ENCODE measurements at places on chromosomes 12 and 14.
A peak's percentile ranks its signal among the peaks of the same experiment; 100 is the strongest.

GRCh38 chr14:47485421-47485820 lies 190.0 kb downstream of the MDGA2 start:
- no peak for DNase-seq

DNA sequence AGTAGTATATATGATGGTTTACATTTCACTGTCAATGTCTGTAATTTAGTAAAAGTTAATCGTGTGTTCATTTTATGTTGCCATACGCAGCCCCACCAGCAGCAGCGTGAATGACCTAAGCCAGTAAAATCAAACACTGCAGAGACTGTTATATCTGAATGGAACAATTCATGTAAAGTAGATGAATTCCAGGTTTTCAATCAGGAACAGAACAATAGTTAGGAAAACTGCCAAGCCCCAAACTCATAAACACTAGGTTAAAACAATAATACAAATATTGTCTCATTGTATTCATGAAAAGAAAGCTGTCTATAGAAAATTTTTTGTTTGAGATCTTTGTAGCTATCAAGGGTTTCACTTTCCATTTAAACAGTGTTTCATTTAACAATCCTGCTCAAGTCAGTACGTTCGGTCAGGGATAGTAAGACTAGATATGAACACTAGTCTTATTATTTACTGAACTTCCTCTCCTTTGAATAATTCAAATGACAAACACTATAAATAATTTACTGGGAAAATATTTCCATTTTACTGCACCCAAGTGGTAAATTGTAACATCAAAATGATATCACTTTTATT lies 256.8 kb upstream of the FLRT2 start:
- no peak for DNase-seq

DNA sequence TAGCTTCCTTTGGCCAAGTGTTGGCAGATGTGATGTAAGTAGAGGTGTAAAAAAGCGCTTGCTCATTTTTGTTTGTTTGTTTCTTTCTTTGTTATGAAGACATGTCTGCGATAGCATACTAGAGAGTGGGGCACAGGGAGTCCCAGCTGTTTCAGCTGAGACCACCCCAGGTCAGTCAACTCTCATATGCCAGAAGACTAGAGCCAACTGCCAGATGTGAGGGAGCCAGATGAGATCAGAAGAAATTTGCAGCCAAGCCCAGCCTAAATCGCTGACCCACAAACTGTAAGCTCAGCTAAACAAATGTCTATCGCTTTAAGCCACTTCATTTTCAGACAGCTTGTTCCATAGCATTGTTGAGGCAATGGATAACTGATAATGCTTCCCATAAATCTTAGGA lies 397.1 kb downstream of the APAF1 start:
- DNase-seq = no peak

GRCh38 chr12:2052826-2053678 lies at the start of gene CACNA1C:
TSS of gene CACNA1C (plus strand) at chr12:2052987. CDS start at chr12:2053563, 576 bp downstream.
- DNase-seq = peak; percentile 92

- no peak for DNase-seq
Observed at GRCh38 chr12:119673634-119674033, 5.7 kb downstream of the PRKAB1 start.

GRCh38 chr14:90060965-90061684 lies 669 bp upstream of the KCNK13 start:
- no peak for DNase-seq

- DNase-seq = no peak
Observed at GRCh38 chr12:29564925-29565324, 67.4 kb upstream of the OVCH1 start.

GRCh38 chr14:56342494-56342942 lies 224.3 kb downstream of the PELI2 start:
- DNase-seq = peak; percentile 49

All from NCI-H2171 (cell line).